ENCODE measurements at places on chromosomes 11 and 22.

DNA sequence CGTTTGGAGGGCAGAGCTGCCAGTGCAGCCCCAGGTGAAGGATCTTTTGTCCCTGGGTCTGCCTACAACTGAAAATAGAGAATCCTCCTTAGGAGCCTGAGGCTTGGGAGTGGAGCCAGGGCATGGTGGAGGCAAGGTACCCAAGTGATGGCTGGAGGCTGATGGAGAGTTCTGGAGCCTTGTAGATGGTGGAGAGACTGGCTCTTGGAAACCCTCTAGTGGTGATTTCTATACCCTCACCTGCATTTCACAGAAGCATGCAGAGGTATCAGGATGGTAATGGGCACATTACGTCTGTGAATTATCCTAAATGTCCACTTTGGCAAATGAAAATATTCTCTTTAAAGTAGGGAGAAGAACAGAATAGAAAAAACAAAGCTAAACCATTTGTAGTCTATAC lies 44.4 kb downstream of the INSC start:
- peak; percentile 76 for DNase-seq

DNA sequence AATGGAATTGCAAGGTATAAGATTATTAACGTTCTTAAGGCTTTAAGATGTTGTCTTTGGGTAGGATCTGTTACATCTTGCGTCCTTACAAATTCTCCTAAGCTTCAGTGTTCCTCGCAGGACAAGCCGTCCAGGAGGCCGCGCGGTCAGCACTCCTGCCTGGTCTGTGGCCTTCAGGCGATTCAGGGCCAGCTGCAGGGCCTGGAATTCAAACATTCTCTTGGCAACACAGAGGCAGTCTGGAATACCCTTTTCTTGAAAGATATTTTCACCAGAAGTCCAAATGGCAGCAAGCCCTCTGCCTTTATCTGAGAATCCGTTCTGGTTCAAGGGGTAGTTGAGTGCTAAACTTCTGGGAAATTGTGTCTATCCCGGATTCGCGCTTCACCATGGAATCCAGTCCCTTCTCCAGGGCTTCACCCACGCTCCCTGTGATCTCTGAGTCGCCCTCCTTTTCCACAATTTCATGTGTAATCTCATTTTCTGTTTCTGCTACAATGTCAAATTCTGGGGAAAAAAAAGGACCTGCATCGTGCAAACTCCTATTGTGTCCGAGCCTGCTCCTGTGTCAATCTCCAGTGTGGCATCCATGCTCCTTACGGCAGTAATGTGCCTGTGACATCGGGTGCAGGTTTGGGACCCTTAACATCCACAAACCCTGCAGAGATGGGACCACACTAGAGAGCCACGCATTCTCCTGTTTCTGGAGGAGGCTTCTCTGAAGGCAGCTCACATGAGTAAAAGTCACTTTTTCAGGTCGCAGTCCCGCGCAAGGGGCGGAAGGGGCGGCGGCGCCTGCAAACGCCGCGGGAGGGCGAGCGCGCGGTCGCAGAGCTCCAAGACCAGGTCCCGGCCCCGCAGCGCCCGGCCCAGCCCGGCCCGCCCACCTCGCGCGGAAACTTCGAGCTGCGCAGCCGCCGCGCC lies 25.4 kb upstream of the SORL1 start:
- no peak for DNase-seq

GRCh38 chr11:133343951-133344350 lies 188.3 kb downstream of the OPCML start:
- no peak for DNase-seq

GRCh38 chr11:12017243-12017678 lies 8.8 kb upstream of the DKK3 start:
- DNase-seq, result no peak

GRCh38 chr11:102168481-102168880 lies 58.2 kb downstream of the YAP1 start:
- DNase-seq, result peak; percentile 59

DNA sequence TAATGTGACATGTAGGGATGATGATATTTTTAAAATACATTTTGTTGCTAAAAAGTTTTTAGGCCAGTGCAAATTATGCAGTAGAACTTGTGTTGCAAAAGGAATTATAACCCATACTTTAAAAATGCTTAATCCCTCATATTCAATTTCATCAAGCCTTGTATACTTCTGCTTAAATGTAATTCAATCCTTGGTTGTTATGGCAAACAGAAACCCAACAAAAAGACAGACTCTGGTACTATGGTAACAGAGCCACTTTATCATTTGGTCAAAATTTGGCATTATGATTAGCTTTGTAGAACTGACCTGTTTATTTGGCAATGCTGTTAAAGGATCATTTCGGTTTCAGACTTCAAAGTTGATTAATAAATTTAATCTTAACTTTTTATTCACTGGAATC lies 284.8 kb downstream of the TMEM135 start:
- no peak for DNase-seq

- no peak for DNase-seq
Observed at GRCh38 chr22:44642096-44642644, 59.8 kb upstream of the PRR5 start.

DNA sequence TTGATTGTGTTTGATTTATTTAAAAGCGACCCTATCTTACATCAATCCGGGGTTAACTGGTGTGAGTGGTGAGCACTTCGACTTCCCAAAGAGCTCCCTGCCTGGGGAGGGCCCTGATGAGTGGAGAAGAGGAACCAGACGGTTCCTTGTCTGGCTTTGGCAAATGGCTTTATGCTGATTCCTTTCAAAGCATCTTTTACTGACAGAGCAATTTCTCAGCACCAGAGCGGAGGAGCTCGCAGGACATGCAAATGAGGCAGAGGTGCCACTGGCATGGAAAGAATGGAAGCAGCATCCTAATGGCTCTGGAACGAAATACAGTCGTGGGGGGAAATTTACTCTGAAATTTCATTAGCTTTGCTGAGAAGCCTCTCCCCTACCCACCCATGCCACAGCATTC lies 410.9 kb upstream of the B3GAT1 start:
- DNase-seq, result no peak

- DNase-seq, result no peak
Observed at GRCh38 chr11:126914941-126915340, 85.6 kb downstream of the KIRREL3 start.

- DNase-seq, result no peak
Observed at GRCh38 chr11:112229746-112230433, 3.7 kb downstream of the PTS start.

GRCh38 chr11:60338053-60338452 lies 11.0 kb downstream of the MS4A6E start:
- DNase-seq, result no peak

GRCh38 chr11:101916422-101916821 lies at the start of gene ANGPTL5:
TSS of gene ANGPTL5 (minus strand) at chr11:101916522. CDS start at chr11:101907909, 8,613 bp downstream.
- no peak for DNase-seq

- no peak for DNase-seq
Observed at GRCh38 chr11:121210445-121211080, 82.0 kb upstream of the SC5D start.

GRCh38 chr22:44026630-44027511 lies 2.8 kb downstream of the PARVB start:
- no peak for DNase-seq

GRCh38 chr22:20979243-20979809 lies 2.8 kb upstream of the LZTR1 start:
- DNase-seq, result peak; percentile 78

- no peak for DNase-seq
Observed at GRCh38 chr11:114128399-114128798, 68.9 kb downstream of the ZBTB16 start.

- DNase-seq, result no peak
Observed at GRCh38 chr11:76102802-76103201, 103.5 kb downstream of the WNT11 start.

DNA sequence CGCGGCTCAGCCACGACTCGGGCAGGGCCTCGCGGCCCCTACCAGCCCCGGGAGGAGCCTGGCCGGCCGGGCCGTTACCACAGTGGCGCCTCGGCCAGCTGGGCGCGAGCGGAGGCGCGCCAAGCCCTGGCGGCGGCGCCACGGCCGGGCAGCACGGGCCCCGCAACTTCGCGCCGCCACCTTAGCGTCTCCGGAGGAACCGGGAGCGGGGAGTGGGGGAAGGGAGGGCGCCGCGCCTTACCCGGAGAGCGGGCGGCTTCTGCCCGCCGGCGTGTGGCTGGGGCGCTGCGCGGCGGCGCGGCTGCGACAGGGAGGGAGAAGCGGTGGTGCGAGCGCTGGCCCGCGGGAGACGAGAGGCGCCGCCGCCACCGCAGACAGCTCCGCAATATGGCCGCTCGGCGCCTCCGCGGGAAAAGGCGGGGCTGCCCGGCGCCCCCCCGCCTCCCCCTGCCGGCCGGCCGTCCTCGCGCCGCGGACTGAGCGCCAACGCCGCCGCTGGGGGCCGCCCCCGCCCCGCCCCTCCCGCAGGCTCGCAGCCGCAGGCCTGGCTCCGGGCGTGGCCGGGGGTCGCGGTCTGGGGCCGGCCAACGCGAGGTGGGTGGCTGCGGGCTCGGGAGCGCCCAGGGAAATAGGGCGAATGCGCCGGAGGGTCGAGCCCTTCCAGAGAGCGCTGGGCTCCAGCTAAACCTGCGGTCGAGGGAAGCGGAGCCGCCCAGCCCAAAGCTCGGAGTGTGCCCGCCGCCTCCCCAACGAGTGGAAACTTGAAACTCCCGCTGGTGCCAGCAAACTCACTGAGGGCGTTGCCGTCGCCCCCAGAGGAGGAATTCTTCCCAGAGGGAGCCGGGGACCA lies at the start of gene RDX:
TSS of gene RDX (minus strand) at position 389 of the 850 bp plus-strand sequence. CDS start 16,922 bp downstream, outside the sequence.
- peak; percentile 83 for DNase-seq

DNA sequence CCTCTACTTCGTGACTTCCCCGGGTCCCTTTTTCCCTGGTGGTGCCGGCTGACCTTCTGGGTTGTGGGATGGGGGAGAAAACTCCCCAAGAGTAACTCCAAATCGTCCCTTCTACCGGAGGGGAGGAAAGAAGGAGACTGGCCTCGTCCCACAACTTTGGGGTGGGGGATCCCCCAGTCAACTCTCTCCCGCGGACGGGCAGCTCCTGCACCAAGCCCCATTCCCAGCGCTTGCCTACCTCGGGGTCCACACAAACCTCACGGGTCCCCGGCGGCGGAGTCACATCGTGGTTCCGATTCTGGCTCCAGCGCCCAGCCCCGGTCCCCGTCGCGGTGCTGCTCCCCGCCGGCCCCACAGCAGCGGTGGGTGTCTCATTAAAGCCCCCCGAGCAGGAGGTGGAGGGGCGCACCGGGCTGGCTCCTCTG lies 317 bp downstream of the BDNF start:
- peak; percentile 28 for DNase-seq

DNA sequence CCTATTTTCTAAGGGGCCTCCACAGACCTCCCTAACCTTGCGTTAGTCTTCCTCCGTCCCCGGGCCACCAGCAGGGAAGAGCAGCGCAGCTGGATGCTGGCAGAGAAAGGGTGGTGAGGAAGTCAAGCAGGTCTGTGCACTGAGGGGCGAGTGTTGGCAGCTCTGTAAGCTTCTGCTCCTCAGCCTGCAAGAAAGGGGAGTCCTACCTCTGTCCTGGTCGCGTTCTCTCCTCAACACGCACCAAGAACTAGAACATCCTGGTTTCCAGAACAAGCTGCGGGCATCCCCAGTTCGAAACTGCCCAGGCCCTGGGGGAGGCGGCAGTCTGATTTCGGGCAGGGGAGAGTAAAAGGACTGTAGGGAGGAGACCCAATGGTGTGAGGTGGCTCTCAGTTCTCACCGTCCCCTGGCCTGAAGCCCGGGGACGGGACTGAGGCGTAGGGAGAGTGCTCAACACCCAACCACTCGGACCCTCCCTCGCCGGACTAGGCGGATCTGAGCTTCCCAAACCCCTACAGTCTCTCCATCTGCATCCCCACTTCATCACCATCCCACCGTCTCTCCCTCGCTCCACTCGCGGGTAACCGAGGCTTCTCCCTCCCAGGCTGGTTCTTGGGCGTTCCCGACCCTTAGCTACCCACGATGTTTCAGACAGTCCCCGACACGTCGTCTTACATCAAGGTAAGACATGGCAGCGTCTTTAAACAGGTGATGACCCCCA lies 7.7 kb upstream of the FLI1 start:
- DNase-seq, result no peak

- DNase-seq, result peak; percentile 40
Observed at GRCh38 chr11:120527111-120527761, 15.7 kb downstream of the GRIK4 start.

- no peak for DNase-seq
Observed at GRCh38 chr22:46484156-46484860, 53.1 kb downstream of the CELSR1 start.

GRCh38 chr22:37734964-37735451 lies 38.2 kb downstream of the TRIOBP start:
- peak; percentile 68 for DNase-seq

- no peak for DNase-seq
Observed at GRCh38 chr11:30447058-30447640, 124.2 kb downstream of the ARL14EP start.

GRCh38 chr11:34680206-34680605 lies 59.3 kb downstream of the EHF start:
- DNase-seq, result peak; percentile 67

DNA sequence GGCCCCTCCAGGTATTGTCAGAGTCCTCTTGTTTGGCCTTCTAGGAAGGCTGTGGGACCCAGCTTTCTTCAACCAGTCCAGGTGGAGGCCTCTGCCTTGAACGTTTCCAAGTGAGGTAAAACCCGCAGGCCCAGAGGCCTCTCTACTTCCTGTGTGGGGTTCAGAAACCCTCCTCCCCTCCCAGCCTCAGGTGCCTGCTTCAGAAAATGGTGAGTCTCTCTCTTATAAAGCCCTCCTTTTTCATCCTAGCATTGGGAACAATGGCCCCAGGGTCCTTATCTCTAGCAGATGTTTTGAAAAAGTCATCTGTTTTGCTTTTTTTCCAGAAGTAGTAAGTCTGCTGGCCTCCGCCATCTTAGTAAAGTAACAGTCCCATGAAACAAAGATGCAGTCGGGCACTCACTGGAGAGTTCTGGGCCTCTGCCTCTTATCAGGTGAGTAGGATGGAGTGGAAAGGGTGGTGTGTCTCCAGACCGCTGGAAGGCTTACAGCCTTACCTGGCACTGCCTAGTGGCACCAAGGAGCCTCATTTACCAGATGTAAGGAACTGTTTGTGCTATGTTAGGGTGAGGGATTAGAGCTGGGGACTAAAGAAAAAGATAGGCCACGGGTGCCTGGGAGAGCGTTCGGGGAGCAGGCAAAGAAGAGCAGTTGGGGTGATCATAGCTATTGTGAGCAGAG lies at the start of gene CD3E:
TSS of gene CD3E (plus strand) at position 163 of the 681 bp plus-strand sequence. CDS start at position 386, 223 bp downstream.
- no peak for DNase-seq

- peak; percentile 27 for DNase-seq
Observed at GRCh38 chr22:37378642-37379058, 48.6 kb downstream of the ELFN2 start.
